ENCODE measurements at places on chromosomes 7 and 10.

- no peak for DNase-seq
These were observed 369.7 kb upstream of the MYO3A start for GRCh38 chr10:25564351-25564750.

- no peak for DNase-seq
These were observed 104.1 kb downstream of the THSD7A start for GRCh38 chr7:11727864-11728263.

GRCh38 chr10:110425684-110426293 lies 71.9 kb upstream of the DUSP5 start:
- no peak for DNase-seq

DNA sequence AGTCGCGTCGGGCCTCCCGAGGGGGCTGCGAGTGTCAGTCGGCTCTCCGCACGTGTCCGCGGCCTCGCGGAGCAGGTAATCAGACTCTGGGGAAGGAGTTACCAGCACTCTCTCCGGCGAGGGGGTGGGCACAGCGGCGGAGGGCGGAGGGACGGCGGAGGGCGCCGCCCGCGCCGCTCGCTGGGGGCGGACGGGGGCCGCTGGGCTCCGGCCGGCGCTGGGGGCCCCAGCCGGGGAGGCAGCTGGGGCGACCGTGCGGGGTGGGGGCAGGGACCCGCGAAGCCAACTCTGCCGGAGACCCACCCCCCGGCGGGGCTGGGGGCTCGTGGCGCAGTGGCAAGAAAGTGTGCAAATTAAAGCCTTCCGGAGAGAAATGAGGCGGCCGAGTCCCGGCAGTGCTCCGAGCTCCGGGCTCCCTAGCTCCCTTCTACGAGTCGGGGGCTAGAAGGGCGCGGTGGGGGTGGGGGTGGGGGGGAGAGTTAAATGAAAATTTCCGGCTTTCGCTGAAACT lies at the start of gene CDK6:
CDK6 (minus strand) TSS at position 85 of the 511 bp plus-strand sequence. CDS start 3,250 bp downstream, outside the sequence.
- peak; percentile 69 for DNase-seq

DNA sequence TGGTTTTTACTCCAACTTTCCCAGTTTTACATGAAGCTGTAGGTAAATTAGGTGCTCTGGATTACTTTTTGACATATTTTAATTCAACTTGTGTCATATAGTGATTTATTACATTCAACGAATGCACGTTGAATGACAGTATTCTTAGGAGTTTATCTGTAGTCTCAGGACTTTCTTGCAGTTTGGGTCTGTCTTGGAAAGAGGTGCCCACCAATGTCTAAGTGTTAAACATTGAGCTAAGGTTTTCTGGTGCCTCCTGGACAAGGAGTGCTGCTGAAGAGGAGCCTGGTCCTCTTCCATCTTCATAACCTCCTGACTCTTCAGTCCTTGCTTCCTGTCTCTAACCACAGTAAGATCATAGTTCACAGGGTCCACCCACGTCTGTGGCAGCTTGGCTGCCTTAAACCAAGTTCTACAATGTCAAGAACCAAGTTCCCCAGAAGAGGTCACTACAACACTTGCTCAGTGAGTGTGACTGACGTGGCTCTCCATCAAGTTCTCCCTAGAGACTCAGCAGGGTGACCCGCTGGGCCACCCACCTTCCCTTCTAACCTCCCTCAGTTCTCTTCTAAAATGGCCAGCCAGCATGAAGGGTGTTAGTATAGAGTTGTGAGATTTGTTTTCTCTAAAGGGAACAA lies 6.1 kb downstream of the NPY start:
- DNase-seq, result peak; percentile 21

DNA sequence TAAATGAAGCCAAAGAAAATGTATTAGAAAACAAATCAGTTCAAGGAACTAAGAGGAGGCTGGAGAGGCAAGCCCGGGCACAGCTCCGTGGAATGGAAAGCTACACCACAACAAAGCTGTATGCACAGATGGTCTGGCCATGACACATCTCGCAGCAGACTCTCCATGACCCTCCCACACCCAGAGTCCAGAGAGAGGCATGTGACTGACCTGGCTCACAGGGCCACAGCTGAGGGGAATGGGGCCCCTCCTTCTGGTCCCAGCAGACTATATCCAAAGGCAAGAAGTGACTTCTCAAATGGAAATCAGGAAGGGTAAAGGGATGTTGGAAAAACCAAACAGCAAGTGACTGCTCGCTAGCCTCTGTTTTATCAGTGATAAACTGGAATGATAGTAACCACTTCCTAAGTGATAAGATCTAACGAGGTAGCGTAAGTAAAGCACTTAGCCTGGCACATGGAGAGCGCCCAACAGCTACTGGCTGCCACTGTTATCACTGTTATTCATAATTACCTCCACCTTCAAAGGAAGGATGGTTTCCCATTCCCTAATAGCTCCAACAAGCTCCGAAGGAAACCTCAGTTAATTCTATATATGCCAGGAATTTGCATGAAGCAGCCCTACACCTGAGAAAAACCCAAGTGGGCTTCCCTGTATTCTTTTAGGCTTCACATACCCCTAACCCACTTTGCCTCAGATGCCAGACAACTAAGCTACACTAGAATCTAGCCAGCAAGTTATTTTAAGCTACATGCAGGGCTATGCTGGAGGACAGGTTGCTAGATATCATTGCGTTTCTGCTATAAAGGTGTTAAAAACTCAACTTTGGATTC lies 8.4 kb downstream of the OSBPL3 start:
- no peak for DNase-seq

DNA sequence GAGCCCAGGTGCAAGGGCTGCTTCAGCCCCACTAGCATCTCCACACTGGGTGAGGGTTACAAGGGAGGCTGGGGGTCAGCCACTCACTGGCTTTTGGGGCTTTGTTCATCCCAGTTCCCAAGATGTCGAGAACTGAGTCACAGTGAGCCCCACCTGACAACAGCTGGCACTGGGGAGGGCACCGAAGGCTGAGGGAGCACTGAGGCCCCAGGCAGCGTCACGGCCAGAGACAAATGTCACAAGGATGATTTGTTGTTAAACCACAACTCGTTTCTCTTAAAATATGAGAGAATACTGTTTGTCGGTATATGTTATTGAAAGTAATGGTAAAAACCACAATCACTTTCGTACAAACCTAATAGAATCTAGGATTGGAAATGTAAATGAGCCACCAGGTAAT lies 219.9 kb downstream of the CELF2 start:
- DNase-seq, result peak; percentile 57

DNA sequence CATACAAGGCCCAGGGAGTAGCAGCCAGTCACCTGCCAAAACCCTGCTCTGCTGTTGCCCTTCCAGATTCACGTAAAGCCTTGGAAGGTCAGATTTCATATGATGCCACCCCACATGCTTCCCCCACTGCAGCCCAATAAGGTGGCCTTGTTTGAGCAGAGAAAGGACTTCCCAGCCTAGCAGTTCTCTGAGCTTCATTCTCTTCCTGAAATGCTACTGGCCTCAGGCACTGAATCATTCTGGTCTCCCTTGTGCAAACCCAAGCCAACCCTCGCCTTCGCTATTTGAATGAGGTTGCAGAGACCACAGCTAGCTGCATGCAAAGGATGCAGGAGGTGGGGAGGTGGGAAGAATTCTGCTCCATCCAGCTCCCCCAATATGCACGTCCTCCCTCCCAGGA lies 60.3 kb upstream of the PLXNA4 start:
- DNase-seq, result no peak

DNA sequence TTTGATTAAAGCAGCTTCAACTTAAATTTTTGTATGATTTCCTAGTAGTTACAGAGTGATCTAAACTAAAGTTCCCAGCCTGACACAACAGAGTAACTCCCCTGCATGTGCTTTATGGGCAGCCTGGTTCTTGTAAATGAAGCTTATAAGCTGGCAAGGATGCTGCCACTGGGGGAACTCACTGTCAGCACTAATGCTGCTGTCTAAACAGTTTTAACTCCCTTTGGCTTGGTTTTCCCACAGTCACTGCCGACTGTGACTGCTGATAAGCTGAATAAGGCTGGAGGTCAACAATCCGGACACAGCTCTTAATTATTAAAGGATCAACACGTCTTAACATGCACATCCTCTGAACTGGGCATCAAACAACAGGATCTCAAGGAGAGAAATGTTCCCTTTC lies 130.1 kb downstream of the OTUD1 start:
- no peak for DNase-seq

GRCh38 chr10:3172081-3172445 lies 519 bp downstream of the PITRM1 start:
- DNase-seq, result no peak

DNA sequence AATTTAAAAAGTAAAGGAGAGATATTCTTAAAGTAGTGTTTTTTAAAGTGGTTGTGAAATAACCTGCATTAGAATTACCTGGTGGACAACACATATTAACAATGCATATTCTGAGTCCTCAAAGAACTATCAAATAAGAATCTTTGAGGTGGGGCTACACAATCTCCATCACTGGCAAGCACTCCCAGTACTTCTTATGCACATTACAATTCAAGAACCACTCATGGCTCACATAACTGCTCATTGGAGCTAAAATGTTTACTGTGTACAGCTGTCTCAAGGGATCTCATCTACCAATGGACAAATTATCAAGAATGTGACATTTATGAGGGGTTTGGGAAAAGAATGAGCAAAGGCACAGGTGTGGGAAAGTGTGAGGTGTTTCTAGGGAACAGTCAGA lies 692.0 kb downstream of the PHTF2 start:
- DNase-seq, result no peak

GRCh38 chr10:17003651-17004286 lies 125.8 kb downstream of the CUBN start:
- DNase-seq, result no peak

- DNase-seq, result no peak
These were observed 82.3 kb upstream of the FGL2 start for GRCh38 chr7:77281780-77282478.

DNA sequence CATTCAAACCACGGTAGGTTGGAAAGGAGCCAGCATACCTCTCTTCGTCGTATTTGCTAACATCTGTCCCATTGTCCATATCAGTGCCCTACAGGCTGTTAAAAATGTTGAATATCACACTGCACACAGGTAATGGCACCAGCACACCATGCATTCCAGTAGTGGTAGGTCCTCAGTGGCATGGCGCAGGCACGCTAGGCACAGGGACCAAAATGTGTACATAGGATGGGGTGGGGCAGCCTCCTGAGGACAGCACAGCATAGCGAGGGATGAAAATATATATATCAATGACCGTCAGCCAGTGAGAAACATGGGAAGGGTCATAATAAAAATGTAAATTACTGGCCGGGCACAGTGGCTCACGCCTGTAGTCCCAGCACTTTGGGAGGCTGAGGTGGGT lies 99.9 kb upstream of the CTBP2 start:
- DNase-seq, result no peak

- no peak for DNase-seq
These were observed 940 bp downstream of the NSMCE4A start for GRCh38 chr10:121974019-121974534.

GRCh38 chr10:126504761-126505112 lies 116.5 kb upstream of the ADAM12 start:
- no peak for DNase-seq

DNA sequence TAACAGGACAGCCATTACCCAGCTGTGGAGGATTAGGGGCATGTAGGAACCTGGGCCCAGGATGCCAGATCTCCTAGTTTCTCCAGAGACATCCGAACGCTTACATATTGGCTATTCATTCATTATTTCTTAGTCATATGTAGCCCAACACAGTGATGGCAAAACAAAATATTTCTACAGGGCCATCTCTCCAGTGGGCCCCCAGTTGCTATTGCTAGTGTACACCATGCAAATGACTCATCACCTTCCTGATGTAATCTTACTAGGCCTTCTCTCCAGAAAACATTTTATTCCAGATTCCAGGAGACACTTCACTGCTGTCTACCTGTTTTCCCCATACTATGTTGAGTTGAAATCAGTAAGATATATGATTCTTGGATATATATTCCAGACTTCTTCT lies 201.7 kb downstream of the PLXDC2 start:
- no peak for DNase-seq

- no peak for DNase-seq
These were observed 72.5 kb upstream of the GPR158 start for GRCh38 chr10:25102147-25102822.

DNA sequence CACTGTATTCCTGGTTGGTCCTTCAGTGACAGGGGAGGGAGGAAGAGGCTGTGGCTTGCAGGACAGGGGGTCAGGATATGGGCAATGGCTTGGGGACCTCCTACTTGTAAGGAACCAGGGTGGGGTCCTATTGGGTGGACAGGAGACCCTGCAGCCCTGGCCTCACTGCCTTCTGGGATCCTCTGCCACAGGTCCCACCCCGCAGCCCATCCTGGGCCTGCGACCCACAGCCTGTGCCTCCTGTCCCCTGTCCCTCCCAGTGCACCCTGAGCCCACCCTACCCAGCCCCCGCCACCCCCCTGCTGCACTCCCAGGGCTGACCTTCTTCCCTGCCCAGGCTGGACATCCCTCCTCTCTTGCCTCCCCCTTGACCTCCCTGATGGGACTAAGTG lies 58.7 kb upstream of the MYL10 start:
- no peak for DNase-seq

GRCh38 chr7:127922656-127923055 lies 108.6 kb downstream of the LRRC4 start:
- DNase-seq, result no peak

GRCh38 chr7:158812684-158813083 lies 16.6 kb downstream of the ESYT2 start:
- DNase-seq, result peak; percentile 68

GRCh38 chr10:19097151-19097550 lies 48.5 kb downstream of the MALRD1 start:
- DNase-seq, result no peak

- no peak for DNase-seq
These were observed 47.8 kb upstream of the FRMD4A start for GRCh38 chr10:14378387-14378960.

- no peak for DNase-seq
These were observed 9.5 kb downstream of the SLIT1 start for GRCh38 chr10:97176226-97176625.

DNA sequence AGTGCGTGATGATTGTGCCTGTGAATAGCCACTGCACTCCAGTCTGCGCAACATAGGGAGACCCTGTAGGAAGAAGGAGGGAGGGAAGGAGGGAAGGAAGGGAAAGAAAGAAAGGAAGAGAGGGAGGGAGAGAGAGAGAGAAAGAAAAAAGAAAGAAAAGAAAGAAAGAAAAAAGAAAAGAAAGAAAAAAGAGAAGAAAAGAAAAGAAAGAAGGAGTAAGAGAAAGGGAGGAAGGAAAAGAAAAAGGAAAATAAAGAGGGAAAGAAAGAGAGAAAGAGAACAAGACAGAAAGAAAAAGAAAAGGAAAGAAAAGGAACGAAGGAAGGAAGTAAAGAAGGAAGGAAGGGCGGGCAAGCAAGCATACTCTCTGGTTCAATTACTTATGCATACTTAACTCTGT lies 112.9 kb upstream of the ANK3 start:
- no peak for DNase-seq

DNA sequence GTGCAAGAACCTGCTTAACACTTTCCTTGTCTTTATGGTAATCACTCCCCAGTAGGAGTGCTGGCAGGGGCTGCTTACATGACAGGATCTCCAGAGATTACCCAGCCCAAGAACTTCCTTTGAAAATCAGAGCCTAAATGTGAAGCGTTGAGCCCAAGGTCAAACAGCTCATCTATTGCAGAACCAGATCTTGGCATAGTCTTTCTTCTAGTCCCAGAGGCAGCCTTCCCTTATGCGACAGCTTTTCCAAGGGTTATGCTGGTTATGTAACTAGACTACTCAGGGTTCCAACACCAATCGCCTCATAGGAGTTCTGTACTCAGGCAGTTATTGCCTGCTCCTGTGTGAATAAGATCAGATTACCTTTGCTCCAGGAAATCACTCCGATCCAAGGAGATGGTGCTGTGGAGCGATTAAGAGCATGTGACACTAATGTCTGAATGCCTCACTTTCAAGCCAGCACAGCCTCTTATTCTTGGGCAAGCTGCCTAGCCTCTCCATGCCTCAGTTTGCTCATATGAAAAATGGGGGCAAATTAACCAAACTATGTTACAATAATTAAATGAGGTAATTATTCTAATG lies 8.4 kb upstream of the LGI1 start:
- no peak for DNase-seq

GRCh38 chr7:27000496-27000895 lies 95.3 kb downstream of the HOXA1 start:
- no peak for DNase-seq
